ENCODE measurements at places on chromosomes 4 and X. TPM values are rescaled to one million over a fixed set of nuclear protein-coding genes. Genes with fewer than 3 reads are reported as not detected.

The TRIM61 gene
- not detected for total RNA-seq

The TMLHE gene
- total RNA-seq: 10.1 TPM

The PDLIM5 gene
- 39.4 TPM for total RNA-seq

The GPAT3 gene
- total RNA-seq: 29.9 TPM

The PRRG3 gene
- total RNA-seq: not detected

The CT47B1 gene
- not detected for total RNA-seq

The HPF1 gene
- 14.6 TPM for total RNA-seq

The USP51 gene
- 0.37 TPM for total RNA-seq

The LDB2 gene
- not detected for total RNA-seq
